Omental fat pad (tissue), 4 donors: ENCODE measurements at places on chromosomes 7 and 10.

DNA sequence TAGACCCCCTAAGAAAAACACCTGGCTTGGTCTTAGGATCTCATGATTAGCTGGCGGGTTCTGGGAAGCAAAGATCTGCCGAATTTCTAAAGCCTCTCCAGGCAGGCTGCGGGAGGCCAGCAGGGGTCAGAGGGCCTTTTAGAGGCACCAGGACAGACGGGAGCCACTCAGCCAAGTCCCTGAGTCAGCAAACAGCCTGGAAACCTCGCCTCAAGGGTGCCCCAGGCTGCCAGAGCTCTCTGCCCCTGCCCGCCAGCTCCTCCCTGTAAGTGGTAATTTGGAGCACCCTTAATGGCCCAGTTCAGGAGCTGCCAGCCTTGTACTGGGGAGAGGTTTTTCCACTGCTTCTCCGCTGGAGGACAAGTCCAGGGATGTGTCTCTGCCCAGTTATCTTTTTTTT, 88.7 kb downstream of the HIP1 start:
- DNase-seq = no peak

- no peak for DNase-seq
Measured at GRCh38 chr10:103929381-103929921, 11.5 kb upstream of the STN1 start.

GRCh38 chr7:28423918-28424514, 11.7 kb downstream of the CREB5 start:
- DNase-seq = no peak

DNA sequence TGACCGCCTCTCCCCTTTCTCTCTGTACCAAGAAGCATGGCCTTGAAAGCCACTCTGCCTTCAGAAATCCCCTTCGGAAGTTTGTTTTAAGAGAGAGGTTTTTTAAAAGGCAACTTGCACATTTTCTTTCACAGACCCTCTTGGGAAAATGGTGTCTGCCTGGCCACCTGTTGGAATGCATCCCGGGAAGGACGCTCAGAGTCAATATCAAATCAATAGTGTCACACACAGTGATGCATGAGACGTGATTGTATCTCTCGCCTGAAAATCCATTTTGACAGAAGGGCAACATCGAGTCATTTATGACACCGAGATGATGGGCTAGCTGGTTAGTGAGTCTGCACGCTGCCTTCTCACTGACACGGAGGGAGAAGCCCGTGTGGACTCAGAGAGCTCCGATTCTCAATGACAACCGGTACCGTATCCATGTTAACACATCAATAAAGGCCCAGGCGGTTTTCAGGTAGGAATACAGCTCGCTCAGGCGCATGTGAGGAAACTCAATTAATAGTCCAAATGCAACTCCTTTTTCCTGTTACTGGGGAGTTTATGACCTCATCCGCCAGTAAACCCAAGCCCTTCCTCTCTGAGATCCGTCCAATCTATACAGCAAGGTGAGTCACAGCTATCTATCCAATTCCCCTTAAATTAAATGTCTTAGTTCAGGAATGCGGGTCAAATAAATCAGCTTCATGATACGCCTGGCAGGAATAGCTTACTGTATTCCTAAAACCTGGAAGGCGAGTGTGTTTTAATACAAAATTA, 621.5 kb upstream of the MKI67 start:
- no peak for DNase-seq

DNA sequence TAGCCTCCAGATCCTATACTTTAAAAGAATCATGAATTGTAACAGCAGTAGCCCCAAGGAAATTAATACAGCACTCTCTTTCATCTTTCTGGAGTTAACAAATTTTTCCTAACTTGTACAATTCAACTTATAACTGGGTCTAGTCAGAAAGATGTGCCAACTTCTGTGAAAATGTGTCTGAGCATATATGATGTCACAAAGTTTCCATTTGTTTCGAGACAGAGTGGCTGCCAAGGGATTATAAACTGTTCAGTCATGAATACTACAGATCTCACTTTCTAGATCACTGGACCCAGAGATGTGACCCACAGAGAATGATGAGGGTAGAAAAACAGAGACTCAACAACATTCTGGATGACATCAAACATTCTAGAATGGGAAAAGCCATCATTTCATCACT, 249.2 kb upstream of the PHF14 start:
- DNase-seq = no peak

GRCh38 chr10:68121852-68122251, 12.6 kb downstream of the MYPN start:
- no peak for DNase-seq

GRCh38 chr7:127918130-127918529, 113.1 kb downstream of the LRRC4 start:
- no peak for DNase-seq

DNA sequence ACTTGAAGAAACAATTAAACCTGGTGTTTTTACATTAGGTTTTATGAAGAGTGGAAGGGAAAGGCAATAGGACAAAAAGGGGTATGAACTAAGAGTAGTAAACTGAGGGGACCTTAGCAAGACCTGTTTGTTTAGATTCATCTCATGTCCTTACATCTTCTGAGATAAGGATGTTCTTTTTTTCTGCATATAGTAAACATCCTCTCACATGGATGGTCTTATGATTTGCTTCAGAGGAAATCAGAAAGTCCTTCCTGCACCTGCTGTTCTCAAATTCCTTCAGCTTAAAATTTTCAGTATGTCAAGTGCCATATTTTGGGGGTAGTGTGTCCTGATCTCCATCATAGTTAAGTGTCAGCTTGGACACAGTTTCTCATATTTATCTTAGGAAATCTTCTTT, 232.6 kb downstream of the ADK start:
- DNase-seq = no peak

- DNase-seq = no peak
Measured at GRCh38 chr7:2817456-2817855, 26.7 kb downstream of the GNA12 start.

DNA sequence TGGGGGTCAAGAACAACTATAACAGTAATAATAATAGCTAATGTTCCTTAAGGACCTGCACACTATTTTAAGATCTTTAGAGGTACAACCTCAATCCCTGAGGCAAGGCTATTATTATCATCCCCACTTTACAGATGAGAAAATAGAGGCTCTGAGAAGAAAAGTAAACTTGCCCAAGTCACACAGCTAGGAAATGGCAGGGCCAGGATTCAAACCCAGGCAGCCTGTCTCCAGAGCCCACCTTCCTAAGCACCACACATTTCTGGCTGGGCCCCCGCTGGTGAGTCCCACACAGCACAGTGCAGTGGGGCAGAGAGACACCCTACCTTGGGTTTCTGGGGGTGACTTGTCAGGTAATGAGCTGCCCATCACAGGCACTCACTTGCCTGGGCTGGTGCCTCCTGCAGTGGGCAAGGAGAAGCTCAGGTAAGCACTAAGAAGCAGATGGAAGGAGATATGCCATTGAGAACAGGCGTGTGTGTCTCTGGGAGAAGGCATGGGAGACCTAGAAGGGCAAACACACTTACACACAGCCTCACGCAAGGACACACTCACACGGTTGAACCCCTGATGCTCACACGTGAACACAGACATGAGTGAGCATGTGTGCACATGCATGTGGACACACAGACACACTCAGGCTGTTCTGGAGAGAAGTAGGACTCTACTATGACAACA, 104.4 kb upstream of the ZMIZ1 start:
- no peak for DNase-seq

DNA sequence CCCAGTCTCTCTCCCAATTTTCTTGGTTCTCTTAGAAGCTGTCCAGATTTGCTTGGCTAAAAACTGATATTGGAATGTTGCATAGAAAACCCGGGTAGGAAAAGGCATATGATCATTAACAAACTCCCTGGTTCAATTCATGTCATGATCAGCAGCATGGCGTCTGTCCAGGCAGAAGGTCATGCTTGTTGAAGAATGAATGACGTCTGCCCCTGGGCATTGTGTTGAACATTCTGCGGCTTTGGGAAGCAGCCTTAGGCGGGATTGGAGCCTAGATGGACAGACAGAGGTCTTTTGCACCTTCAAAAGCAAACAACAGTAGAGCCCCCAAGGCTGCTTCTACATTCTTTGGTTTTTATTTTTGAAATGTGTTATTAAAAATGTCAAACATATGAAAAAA, 7.7 kb upstream of the MINDY3 start:
- DNase-seq = no peak

DNA sequence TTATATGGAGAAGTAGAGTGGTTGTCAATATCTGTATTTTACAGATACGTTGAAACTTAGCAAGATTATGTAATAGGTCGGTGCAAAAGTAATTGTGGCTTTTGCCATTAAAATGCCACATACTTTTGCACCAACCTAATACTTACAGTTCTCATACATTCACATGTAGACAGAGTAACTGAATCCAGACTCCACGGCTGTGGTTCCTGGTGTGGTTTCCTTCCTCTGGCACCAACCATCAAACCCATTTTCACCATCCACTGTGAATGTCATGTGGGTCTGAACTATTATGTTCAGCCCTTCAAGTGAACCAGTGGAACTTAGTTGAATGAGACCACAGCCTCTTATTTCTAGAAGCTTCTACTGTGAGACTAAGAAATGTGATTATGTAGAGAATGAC, 31.5 kb upstream of the SLIT1 start:
- DNase-seq = no peak

DNA sequence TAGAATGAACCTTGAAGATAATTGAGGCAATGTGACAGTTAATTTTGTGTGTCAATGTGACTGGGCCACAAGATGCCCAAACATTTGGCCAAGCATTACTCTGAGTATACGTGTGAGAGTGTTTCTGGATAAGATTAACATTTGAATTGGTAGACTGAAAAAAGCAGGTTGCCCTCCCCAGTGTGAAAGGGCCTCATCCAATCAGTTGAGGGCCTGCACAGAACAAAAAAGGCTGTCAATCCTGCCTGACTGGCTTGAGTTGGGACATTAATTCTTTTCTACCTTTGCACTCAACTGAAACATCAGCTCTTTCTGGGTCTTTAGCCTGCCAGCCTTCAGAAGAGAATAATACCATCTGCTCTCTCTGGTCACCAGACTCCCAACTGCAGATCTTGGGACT, 56.6 kb upstream of the PDE1C start:
- DNase-seq = no peak

DNA sequence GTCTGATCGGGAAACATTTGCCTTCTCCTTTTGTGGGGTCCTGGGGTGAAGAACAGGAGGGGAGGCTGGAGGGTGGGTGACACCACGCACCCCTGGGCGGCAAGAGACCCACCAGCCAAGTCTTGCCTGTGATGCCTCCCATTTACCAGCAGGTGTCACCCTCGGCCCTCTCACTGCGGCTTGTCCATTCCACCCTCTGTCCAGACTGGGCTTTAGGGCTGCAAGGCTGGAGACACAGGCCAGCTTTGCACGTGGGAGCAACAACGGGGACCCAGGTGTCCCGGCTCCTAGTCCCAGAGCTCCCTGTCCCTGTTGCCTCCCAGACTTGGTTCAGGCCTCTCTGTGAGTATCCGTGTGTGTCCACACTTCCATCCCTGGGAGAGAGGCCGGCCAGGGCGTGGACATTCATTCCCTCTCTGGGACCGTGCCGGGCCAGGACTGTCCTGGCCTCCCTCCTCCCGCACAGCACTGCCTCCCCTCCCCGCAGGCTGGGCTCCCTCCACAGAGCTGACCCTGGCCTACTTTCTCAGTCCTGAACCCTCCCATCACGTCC, 36.2 kb upstream of the GTF2IRD1 start:
- peak; percentile 29 for DNase-seq

GRCh38 chr10:74121368-74121767, 29.3 kb downstream of the AP3M1 start:
- no peak for DNase-seq

DNA sequence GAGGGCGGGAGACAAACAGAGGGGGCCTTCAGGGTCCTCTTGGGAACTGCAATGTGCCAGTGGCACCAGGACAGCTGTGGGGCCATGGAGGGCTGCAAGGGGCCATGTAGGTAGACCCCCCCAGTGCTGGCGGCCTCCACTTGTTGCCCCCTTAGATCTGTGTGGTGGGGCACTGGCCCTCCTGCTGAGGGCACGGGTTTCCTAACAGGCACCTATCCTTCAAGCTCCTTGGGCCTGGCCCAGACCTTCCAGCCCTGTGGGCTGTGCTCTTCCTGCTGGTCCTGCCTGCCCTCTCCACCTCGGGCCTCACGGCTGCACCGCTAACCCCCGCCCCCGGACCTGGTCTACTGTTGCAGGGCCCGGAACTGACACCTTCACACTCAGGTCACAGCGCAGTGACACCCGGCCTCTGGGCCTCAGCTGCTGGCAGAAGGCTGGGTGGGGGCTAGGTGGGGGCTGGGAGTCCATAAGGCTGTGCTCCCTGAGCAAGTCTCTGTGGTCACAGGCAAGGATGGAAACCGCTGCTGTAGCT, 12.6 kb downstream of the RASGEF1A start:
- DNase-seq = peak; percentile 13

DNA sequence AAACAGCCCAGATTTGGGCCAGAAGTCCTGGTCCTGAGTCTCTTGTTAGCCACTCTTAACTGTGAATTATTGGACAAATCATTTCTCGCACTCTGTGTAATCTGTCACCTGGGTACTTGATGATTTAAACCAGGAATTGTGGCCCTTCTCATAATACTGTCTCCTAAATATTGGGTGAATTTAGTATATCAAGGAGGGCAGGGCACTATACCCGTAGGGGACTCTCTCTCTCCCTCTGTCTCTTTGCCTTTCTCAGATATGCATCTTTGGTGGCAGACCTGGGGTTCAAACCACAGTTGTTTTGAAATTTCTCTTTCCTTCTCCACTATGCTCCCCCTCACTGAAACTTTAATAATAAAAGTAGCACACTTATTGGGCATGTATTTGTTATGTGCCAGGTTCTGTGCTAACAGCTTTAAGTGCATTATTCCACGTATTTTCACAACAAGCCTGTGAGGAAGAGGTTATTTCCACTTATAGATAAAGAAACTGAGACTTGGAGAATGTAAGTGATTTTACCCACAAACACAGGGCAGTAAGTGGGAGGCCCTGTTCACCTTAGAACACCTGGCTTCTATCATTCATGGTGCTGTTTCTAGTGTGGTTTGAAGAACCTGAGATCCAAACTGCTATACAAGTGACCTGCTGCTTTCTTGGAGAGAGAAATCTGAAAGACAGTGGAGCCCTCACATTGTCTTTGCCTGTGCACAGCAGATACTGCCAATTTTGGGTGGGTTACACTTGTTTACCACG, 11.8 kb downstream of the FAS start:
- no peak for DNase-seq

- DNase-seq = no peak
Measured at GRCh38 chr7:91358303-91358702, 94.1 kb downstream of the FZD1 start.

- DNase-seq = no peak
Measured at GRCh38 chr10:64115908-64116643, 594.9 kb downstream of the REEP3 start.

- DNase-seq = no peak
Measured at GRCh38 chr10:103265717-103266329, 11.1 kb upstream of the INA start.
